ENCODE measurements at places on chromosomes 1 and 21.
A peak's percentile ranks its signal among the peaks of the same experiment; 100 is the strongest.

DNA sequence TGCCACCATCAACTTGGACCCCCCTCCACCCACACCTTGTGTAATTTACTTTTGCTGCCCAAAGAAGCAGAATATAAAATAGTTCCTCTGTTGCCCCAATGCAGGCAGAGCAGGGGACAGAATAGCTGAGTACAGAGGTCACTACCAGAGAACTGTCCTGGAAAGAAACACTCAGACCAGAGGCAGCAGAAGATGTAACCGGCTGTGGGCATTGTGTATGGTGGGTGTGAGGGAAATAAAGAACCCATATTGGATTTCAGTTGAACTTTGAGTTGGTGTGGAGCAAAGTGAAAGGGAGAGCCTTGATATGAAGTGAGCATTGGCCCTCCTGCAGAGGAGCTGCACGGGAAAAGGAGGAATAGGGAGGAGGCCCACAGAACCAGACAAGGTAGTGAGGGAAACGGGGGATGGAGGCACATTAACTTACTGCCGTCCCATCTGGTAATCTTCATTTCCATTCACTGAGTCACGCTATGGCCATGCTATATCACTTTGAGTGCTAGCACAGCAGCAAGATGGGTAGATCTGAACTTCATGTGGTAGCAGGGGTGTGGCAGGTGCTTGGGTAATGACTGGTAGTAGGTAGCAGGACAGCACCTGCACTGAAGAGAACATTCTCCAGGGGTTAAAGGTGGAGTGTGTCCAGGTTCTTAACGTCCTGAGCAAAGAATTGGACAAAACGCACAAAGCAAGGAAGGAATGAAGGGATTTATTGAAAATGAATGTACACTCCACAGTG is 56.3 kb upstream of the FBXO28 start:
- no peak for DNase-seq

DNA sequence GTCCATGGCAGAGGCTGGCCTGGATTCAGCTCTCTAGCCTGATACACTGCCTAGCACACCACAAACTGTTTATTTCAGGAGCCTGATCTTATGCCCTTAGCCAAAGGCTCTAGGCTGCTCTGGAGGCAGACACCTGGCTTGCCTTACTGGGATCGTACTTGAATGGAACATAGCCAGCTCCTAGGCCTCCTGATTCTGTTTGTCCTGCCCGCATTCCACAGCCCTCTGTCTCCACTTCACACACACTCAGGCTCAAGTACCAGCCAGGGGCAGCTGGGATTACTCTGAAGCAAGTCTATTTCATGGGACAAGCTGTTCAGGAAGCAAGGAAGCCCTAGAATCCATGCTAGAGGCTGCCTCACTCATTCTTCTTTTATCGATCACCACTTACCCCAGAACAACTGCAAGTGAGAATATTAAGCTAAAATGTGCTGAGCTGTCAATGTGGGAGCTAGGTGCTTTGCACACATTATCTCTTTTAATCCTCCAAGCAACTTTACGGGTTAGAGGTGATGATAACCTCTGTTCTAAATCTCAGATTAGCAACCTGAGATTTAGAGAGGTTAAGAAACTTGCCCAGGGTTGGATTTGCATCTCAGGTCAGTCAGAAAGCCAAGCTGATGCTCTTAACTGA is 31.1 kb upstream of the CYP4B1 start:
- DNase-seq = no peak

GRCh38 chr1:41282679-41283317 is 40.7 kb upstream of the SCMH1 start:
- DNase-seq = peak; percentile 60

- DNase-seq = peak; percentile 82
These were observed 17.6 kb upstream of the CCT8 start for GRCh38 chr21:29091033-29091432.

GRCh38 chr1:101247404-101248287 is 10.8 kb downstream of the S1PR1 start:
- DNase-seq = no peak

GRCh38 chr1:59238333-59238934 is 58.5 kb upstream of the FGGY start:
- no peak for DNase-seq

GRCh38 chr1:201164645-201165044 is 10.4 kb upstream of the TMEM9 start:
- no peak for DNase-seq

DNA sequence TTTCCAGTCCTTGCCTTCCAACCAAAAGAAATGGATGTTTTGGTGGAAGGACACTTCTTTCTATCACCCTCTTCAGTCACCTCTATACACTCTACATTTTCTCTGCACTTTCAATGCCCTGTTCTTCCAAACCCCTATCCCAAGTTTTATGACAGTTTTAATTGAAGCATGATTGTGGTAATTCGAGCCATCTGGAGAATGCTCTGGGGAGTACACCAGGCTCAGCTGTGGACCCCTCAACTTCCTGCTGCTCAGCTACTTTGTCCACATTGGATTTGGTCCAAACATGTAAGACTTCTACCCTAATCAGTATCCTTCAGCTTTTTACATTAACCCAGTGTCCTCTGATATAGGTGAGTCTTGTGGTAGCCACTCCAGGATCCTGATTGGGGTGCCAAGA is 129.6 kb downstream of the SYT2 start:
- DNase-seq = no peak

DNA sequence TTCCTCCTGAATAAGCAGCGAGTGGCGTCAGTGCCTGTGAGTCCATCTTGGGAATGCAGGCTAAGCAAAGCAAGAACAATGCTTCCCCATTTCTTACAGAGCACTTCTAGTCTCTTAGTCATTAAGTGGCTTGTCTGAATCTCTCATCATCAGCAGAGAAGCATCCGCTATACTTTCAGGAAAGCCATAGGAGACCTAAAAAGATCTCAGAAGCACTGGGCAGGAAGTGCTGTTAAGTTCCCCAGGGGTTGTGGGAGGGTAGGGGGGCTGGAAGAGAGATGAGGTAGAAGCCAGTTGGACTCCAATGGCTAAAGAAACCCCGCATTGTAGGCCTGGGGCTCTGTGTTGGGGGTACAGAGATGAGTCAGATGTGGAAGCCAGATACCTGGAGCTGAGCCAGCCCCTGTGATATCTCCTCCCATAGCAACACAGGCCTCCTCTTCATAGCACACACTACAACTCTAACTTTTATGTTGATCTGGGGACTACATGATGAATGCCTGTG is 44.9 kb downstream of the SYT6 start:
- DNase-seq = no peak

DNA sequence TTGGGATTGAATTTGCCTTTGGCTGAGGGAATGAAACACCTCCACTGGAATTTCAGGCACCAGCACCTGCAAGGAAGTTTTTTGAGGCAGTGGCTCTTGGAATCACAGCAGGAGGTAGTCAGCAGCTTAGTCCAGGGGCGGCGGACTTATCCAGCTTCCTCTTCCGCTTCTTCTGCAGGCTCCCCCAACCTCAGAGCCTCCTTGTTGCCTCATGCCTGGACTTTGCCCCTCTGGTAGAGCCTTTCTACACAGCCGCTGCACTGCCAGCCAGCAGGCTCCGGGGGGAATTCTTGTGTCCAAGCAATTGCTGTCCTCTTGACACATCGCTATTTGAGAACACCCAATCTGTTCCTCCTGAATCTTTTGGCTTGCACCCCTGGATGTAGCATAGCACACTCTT is 4.4 kb upstream of the RHEX start:
- no peak for DNase-seq

DNA sequence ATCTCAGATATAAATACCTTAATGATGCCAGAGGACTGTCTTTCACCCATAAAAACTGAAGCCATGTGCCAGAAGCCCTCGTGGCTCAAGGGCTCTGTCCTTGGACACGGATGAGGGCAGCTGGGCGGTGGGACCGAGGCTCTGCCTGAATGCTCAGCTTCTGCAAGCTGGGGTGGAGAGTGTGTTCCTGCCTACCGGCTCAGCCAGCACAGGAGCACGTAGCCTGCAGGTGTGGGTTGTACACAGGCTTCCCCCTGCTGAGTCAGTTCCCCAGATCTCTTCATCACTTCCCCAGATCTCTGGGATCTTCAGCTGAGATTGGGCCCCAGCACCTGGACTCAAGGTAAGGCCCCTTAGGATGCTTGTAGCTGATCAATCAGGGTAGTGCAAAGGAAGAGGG is 15.4 kb downstream of the KCNJ15 start:
- no peak for DNase-seq

- no peak for DNase-seq
These were observed 134.9 kb downstream of the RUNX1 start for GRCh38 chr21:34914239-34914638.

GRCh38 chr1:101079341-101079740 is 53.8 kb upstream of the DPH5 start:
- no peak for DNase-seq

GRCh38 chr1:46405724-46406123 is 11.6 kb downstream of the FAAH start:
- no peak for DNase-seq

DNA sequence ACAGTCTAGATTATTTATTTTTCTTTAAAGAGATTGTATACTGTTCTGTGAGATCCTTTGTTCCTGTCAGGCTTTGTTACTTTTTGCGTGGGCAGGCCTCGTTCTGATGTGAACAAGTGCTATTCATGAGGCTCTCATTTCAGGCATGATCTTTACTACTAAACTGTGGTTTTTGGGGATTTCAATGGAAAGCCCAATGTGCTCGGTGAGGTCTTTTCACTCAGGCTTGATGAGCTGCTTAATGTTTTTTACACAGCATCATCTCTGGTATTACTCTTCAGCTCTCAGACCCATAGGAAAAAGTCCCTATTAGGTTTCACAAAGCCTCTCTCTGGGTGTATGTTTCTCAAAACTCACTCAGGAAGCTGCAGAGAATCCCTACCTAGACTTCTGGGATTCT is 419.4 kb downstream of the GPATCH2 start:
- DNase-seq = no peak

DNA sequence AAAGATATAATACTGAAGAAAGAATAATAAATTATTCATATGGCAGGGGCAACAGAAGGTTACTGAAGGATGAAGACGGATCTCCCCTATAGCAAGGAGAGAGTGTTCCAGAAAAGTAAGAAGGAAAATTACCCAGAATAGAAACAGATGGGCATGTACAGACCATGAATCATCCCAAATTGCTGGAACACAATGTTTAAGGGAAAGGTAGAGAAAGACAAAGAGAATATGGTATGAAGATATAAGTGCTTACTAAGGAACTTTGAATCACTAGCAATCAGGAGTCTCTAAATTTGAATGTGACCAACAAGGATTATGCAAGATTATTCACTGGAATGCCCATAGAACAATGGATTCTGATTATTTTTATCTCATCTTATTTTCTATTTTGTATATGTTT is 375.4 kb downstream of the COL11A1 start:
- DNase-seq = no peak

- peak; percentile 83 for DNase-seq
These were observed 14.9 kb downstream of the MAP3K7CL start for GRCh38 chr21:29145354-29145782.

GRCh38 chr1:164641353-164641730 is 82.4 kb downstream of the PBX1 start:
- peak; percentile 57 for DNase-seq

- no peak for DNase-seq
These were observed 177.7 kb downstream of the DPYD start for GRCh38 chr1:97743129-97743528.

DNA sequence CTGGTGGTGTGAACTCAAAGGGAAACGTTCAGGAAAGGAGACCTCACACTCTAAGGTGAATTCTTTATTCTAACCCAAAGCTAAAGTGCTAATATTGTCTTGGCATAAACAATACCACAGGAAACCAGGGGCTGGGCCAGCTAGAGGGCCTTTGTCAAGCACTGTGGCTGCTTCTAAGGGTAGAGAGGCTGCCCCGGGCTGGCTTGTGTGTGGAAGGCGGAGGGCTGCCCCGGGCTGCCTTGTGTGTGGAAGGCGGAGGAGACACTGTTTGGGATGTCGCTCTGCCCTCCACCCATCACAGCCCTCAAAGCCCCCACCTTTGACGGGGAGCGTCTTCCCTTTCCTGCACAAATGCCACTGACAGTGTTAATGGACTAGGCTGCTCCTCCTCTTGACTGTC is 216.8 kb downstream of the TOMM20 start:
- DNase-seq = no peak

DNA sequence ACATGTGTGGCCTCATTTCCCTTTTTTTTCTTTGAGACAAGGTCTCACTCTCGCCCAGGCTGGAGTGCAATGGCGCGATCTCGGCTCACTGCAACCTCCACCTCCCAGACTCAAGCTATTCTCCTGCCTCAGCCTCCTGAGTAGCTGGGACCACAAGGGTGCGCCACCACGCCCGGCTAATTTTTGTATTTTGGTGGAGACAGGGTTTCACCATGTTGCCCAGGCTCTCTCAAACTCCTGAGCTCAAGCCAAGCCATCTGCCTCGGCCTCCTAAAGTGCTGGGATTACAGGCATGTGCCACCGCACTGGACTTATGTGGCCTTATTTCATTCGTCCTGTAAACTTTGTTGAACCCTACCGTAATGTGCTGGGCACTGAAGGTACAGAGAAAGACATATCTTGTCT is 569 bp upstream of the WARS2 start:
- no peak for DNase-seq

DNA sequence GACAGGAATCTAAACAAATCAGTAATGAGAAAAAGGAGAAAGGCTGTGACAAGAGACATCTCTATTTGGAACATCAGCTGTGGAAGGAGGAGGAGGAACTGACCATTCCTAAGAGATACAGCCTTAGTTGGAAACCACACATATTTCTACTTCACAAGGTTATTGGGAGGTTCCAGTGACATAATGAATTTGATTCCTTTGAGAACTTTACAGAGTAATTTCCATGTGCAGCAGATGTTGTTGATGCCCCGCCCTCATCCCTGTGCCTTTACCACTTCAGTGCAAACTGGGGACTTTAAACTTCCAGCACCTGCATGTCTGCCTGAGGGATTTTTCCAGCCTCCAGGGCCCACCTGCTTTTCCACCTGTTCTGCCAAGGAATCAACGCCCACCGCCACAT is 9.3 kb upstream of the ST6GALNAC5 start:
- no peak for DNase-seq

DNA sequence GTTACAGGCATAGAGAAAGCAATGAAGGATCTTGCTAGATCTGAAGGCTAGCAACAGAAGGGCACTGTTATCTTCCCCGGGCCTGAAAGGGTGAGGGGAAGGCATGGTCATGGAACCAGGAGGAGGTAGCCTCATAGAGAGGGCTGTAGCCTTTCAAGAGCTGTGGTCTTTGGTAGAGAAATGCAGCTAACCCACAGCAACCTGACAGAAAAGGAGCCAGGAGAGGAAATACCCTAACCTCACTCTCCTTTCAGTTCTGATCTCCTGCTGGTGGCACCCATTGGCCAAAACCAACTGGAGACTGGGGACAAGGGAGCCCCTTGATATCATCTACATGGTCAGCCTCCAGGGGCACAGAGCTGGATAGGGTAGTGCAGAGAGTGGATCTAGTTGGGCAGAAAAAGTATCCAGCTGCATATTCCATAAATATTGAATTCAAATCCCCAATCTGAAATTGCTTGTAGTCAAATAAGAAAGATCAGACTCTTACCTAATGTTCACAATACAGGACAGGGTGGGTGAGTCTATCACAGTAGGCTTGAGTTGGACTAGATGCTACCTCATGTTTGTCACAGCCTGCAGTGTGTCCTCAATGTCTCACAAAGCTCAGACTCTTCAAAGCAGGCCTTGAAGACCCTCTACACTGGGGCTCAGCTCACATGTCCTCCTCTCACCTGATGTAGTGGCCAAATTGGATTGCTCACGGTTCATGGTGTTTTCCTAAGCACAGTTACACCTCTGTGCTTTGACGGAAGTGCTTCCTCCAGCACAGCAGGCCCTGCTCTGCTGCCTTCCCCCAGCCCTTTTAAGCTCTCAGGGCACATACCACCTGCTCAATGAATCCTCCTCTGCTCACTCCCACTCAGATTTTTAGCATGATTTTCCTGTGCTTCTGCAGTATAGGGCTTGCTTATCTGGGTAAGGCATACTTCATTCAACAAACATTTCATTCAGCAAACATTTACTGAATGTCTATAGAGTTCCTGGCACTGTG is 74.1 kb upstream of the JUN start:
- no peak for DNase-seq

Data from AG08395 (cell line).